ENCODE measurements at places on chromosomes 7 and 10.

DNA sequence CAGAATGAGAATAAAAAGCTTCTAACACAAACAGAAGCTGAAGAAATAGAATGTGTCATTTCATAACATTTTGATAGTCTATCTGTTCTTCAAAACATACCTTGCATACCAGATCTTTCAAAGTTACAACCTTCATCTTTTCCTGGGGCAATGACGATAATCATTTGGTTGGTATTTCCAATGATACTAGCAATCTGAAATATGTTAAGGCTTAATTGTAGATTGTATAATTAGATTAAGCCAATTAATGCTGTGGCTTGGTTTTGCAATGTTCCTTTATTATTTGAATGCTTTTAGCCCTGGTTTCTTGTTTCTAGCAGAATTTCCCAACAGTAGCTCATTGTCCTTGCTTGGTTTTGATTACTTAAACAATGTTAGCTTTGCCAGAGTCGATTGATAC is 84.6 kb downstream of the CABCOCO1 start:
- DNase-seq = no peak

- DNase-seq = no peak
Measured at GRCh38 chr7:55554038-55554437, 18.3 kb downstream of the VOPP1 start.

DNA sequence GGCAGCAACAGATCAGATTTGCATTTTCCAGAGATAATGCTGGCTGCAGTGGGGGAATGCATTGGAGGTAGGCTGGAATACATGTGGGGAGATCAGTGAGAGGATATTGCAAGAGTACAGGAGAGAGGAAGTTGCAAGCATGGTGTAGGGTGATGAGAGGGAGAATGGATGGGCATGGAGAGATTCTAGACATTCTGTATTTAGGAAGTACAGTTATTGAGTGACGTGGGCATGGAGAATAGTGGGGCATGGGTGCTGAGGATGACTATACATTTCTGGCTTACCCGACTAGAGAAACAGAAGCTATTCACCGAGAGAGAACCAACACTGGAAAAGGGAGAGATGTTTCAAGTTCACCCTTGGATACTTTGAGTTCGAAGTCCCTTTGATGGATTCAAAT is 116.9 kb upstream of the SVIL start:
- DNase-seq = no peak

GRCh38 chr7:72161534-72161933 is 250.6 kb downstream of the CALN1 start:
- no peak for DNase-seq

- no peak for DNase-seq
Measured at GRCh38 chr7:41969561-41970105, 266.7 kb upstream of the INHBA start.

GRCh38 chr10:131703941-131704340 is 196.9 kb upstream of the PPP2R2D start:
- no peak for DNase-seq

DNA sequence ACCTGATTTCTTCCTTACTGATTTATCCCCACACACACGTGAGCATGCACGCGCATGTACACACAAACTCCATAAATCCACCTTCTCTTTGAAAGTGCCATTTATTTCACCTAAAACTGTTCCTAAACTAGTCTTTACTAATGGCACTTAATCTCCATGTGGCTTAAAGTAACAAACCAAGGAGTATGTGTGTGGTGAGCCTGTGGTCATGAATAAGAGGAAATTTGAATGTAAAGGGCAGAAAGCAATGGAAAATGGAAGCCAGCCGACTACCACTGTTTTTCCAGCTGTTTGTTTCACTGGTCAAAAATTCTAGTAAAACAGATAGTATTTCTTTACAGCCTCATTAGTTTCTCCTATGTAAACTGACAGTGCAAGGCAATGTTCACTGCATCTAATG is 23.8 kb downstream of the SEMA3C start:
- no peak for DNase-seq

DNA sequence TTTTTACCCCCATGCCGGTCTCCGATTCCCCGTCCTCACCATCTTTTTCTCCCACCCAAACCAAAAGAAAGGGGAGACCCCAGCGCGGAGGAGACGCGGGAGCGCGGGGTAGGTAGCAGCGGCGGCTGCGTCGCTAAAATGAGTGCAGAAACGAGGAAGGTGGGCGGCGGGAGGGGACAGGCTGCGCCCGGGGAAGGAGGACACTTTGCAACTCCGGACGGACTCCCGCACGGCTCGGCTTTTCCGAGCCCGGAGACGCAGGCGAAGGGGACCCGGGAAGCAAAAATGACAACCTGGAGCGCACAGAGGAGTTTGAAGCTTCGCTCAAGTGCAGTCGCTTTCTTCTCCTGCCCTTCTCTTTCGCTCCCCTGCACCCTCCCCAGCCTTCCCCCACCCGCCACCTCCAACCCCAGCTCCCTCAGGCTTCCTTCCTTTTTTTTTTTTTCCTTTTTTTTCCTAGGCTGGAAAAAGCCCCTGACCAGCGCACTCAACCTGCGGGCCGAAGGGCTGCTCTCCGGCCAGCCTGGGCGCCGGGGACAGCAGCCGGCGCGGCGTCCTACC is 453 bp downstream of the SFMBT2 start:
- peak; percentile 34 for DNase-seq

DNA sequence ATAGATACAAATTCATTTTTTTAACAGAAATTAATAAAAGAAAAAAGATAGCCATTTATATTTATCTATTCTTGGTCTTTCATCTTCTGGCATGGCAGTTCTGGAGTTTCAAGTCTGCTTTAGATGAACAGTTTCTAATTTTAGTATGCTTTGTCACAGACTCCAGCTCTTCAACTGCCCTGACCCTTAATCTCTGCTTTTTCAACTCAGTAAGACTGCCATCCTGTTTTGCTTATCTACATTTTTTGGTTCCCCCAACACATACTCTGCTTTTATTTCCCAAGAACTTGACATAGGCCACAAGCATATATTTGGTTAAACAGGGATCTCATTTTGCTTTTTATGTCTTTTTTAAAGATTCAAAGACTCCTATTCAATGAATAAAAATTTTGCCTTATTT is 309.3 kb upstream of the KCND2 start:
- no peak for DNase-seq

- no peak for DNase-seq
Measured at GRCh38 chr7:5064391-5065106, 18.9 kb downstream of the RBAK start.

- DNase-seq = no peak
Measured at GRCh38 chr10:32161586-32161985, 105.4 kb upstream of the KIF5B start.

DNA sequence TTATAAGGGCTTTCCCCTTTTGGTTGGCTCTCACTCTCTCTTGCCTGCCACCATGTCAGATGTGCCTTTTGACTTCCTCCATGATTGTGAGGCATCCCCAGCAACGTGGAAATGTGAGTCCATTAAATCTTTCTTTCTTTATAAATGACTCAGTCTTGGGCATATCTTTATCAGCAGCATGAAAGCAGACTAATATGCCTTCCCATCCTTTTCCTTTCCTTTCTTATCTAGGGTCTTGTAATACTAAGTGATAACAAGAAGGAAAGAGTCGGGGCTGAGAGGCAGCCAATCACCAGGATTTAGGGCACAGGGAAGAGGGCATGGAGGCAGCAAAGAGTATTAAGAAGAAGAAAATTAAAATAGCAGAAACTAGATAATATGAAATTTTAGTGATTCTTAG is 62.0 kb upstream of the JCAD start:
- DNase-seq = no peak

DNA sequence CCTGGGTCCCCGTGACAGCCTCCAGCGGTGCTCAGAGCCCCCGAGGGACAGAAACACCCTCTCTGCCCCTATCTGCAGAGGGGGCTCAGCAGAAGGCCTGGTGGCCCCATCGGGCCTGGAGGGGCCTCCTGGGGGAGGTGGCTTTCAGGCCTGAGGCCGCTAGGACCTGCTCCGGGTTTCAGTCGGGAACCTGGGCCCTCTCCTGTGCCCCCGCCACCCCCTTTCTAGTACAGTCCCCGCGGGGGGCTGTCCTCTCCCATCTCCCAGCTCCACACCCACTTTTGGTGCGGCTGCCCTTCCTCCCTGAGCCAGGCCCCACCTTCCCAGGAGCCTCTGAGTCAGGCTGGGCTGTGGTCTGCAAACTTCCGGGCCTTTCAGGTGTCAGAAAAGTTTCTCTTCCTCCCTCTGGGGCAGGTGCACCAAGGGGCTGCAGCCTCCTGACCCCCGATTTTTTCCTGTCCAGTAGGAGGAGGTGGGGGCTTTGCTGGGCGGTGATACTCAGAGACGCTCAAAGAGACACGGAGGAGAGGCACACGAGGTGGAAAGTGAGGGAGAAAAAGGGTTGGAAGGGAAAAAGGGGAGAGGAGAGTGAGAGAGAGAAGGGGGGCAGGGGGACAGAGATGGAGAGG is 692 bp downstream of the CARD11 start:
- no peak for DNase-seq

DNA sequence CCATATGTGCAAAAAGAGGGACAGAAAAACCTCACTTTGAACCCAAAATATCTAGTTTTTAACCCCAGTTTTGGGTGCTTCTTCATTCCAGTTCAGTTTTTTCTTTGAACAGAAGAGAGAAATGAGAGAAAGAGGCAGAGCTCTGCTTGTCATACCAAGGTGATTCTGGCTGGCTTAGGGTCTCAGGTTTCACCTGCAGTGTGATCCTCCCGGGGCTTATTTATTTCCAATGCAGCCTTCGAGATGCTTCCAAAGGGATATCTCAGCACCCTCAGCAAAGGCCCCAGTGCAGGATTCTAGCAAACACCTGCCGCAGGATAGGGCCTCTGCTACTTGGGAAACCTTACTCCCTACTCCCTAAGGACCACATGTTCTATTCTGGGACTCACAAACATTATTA is 131.3 kb downstream of the WDR11 start:
- no peak for DNase-seq
